ENCODE measurements at places on chromosomes 6 and 20.

DNA sequence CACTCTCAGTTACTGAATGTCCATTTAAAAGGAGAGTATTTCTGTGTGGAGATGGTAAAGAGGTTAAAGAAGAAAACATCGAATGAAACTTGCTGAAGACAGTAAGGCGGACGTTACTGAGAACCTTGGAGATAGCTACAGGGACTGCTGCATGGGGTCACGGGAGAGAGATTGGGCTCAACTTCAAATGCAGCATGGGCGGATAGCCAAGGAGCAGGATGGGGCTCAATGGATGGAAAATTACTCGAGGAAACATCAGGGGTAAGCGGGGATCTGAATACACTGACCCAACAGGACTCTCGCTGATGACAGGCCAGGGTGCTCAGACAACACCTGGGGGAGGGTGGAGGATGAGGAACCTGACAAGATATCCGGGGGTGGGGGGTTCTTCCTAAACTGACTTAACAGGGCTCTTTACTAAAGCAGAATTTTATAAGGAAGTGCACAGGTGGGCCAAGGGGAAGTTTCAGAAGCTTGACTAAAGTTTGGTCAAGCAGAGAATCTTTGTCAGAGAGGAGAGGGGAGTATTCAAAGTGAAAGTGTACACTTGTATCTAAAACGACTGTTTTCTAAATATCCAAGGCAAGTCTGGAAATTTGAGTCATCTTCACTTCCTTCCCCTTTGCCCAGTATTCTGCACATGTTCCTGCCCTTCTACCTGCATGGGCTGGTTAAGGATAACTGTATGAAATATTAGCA is 22.8 kb downstream of the ECT2L start:
- DNase-seq = no peak

DNA sequence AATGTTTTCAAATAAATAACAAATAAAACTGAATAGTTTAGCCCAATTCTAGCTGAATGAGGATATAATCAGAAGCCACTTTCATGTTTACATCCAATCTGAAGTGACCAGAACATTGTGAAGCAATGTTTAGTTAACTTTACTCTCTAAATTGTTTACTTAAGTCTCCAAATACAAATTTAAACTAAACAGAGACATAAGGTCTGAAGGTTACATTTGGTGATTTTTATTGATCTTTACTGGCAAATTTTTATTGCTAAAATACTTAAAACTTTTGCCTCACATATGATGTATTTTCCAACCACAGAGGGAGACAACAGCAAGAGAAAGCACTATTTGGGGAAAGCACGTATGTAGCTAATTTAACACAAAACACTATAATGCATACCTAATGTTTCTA is 106.8 kb upstream of the THEMIS start:
- DNase-seq = no peak

DNA sequence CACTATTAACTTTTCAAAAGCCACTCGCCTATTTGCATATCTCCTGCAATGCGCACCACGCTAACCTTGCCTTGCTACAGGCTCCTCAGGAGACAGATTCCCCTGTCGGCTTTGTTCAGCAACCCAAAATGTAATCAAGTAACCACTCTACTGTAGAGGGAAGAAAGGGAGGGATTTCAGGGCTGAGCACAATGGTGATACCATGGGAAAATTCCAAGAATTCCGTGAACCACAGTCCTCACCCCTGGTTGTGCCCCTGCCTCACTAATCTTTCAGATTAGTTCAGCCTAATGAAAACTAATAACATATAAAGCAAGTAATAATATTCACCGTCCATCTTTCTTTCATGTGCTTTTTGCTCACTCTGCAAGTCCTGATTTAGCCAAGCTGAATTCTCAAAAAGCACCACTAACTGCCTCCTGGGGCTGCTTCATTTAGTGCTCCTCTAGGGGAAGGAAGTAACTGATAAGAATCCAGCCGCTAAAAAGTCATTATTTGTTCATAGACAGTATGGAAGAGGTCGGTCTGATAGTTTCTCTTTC is 6.6 kb downstream of the CITED2 start:
- no peak for DNase-seq

GRCh38 chr20:25320035-25320800 is 70.4 kb downstream of the ABHD12 start:
- no peak for DNase-seq

GRCh38 chr6:162211022-162211421 is 516.5 kb downstream of the PRKN start:
- DNase-seq = no peak

DNA sequence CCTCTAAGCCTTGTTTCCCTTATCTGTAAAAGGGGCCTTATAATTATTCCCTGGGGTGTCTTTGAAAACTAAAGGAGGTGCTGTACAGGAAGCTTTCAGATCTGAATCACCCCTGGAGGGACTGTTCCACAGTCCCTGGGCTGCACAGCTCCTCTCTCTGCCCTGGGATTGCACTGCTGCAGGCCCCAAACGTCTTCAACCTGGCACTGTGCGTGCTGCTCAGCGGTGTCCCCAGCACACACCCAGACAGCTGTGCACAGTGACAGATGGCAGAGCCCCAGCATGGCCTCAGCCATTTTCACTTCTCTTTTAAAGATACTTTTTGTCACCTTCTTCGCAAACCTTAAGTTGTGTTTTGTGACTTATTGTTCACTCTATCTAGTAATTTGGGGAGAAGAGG is 50.7 kb upstream of the INSM1 start:
- DNase-seq = no peak

GRCh38 chr20:25103526-25103925 is 21.6 kb upstream of the VSX1 start:
- no peak for DNase-seq

GRCh38 chr6:37150314-37150713 is 19.6 kb upstream of the PIM1 start:
- DNase-seq = no peak
